ENCODE measurements at places on chromosomes 12 and 14. TPM values are rescaled to one million over a fixed set of nuclear protein-coding genes. Genes with fewer than 3 reads are reported as not detected.

Gene CDKN3
- total RNA-seq, result 4.8 TPM

Gene BHLHE41
- 27.8 TPM for total RNA-seq

Gene TESPA1
- total RNA-seq, result not detected

Gene STON2
- not detected for total RNA-seq

Gene GARIN6
- total RNA-seq, result not detected

Gene ENDOU
- total RNA-seq, result 0.14 TPM

Gene PZP
- not detected for total RNA-seq

Gene CCDC197
- not detected for total RNA-seq

Gene LMO3
- 0.14 TPM for total RNA-seq

Gene MYRFL
- total RNA-seq, result under 0.01 TPM

Gene SLC10A1
- total RNA-seq, result not detected

Gene EIF2S1
- total RNA-seq, result 281 TPM

Gene AGAP2
- total RNA-seq, result 0.30 TPM

Gene FGD4
- 0.59 TPM for total RNA-seq

Gene MUCL1
- total RNA-seq, result not detected

Gene GPD1
- not detected for total RNA-seq

Gene BATF
- total RNA-seq, result not detected

Gene SERPINA3
- 4.6 TPM for total RNA-seq

Gene C14orf132
- total RNA-seq, result 16.1 TPM

Gene RBM25
- total RNA-seq, result 45.0 TPM

Gene KLRC4
- total RNA-seq, result not detected

Gene PLCZ1
- total RNA-seq, result not detected
